Bronchial epithelial cell (primary cell): ENCODE measurements at places on chromosomes 12 and 14. TPM values are rescaled to one million over a fixed set of nuclear protein-coding genes. Genes with fewer than 3 reads are reported as not detected.

RND1 gene
- 2.9 and 4.5 TPM in 2 replicates for total RNA-seq

SLC2A3 gene
- total RNA-seq = 8.4 and 10.5 TPM in 2 replicates

TOMM20L gene
- not detected in 2 replicates for total RNA-seq

COCH gene
- total RNA-seq = 0.26 TPM in 1 of 2 replicates, not detected in the other

ZNF10 gene
- 2.9 and 4.1 TPM in 2 replicates for total RNA-seq

MDGA2 gene
- not detected in 2 replicates for total RNA-seq

RTN1 gene
- total RNA-seq = not detected in 2 replicates
